ENCODE measurements at places on chromosomes 11 and 22. TPM values are rescaled to one million over a fixed set of nuclear protein-coding genes. Genes with fewer than 3 reads are reported as not detected.

DNA sequence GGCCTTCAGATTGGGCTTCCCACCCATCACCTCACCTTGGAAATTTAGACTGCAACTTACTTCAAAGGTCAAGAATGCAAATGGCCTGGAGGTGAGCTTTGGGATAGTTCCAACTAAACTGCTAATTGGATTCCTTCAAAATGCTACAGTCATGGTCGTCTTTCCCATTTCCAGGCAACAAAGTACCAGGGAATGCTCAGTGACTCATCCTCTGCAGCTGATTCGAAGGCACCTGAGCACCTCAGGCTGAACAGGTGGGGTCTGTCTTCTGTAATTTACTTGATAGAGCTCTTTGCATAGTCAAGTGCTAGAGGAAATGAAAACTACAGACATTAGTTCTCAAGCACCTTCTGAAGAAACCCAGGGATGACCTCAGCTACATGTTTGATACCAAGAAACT is 20.5 kb upstream of the FSHB start:
- ATAC-seq, result no peak

The OR52H1 gene
- 0.34 TPM for total RNA-seq

GRCh38 chr11:78205256-78205655 is 16.5 kb downstream of the USP35 start:
- ATAC-seq, result no peak

DNA sequence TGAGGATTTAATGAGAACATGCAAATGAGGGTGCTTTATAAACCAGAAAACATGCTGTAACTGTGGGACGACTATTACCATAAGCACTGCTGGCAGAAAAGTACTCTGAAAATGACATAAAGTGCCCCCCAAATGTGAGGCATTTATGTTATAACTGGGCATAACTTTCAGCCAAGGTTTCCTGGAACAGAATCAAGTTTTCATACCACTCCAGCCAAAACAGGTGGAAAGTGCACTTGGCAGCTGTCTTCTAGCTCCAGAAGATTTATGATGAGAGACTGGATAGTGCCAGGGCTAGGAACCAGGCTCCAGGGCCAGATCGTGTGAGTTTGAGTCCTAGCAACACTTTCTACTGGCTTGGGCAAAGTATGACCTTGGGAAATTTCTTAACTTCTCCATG is 339.2 kb downstream of the TENM4 start:
- no peak for ATAC-seq

- ATAC-seq, result no peak
Measured at GRCh38 chr22:20011123-20011992, 5.3 kb downstream of the ARVCF start.

The DBX1 gene
- total RNA-seq, result not detected

The OR51B2 gene
- total RNA-seq, result 0.29 TPM
